ENCODE measurements at places on chromosomes 3 and 15.

DNA sequence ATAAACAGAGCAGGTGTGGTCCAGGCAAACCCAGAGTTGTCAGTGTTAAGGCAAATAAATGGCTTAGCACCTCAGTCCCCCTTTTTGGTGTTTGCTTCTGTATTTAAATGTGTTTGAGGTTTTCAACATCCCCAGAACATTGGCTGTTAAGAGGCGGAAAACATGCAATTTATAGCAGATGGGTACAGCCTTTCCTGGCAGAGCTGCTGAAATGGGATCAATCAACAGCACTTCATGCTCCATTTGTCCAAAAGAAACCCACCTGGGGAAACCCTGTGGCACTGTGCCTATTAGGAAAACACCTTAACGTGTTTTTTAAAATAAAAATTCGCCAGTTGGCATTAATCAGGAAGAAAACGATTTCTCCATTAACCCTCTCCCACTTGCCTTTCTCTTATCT is 135.4 kb downstream of the MCTP2 start:
- no peak for DNase-seq

DNA sequence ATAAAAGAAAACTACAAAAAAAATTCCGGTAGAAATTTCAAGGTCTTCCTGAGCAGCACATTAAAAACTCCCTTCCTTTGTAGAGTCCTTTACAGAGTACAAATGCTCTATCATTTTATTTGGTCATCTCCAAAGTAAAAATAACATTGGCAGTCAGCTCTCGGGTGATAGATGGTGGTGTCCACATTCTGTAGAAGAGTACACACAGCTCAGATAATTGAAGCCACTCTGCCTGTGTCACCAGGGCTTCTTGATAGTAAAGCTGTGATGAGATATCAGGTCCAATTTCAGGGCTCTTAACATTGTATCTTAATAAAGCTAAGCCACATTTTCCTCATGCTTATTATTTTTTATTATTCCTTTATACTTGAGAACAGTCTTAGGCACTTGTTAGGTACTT is 371.6 kb downstream of the TAFA4 start:
- no peak for DNase-seq

GRCh38 chr15:50968353-50968752 is 59.9 kb downstream of the AP4E1 start:
- no peak for DNase-seq

DNA sequence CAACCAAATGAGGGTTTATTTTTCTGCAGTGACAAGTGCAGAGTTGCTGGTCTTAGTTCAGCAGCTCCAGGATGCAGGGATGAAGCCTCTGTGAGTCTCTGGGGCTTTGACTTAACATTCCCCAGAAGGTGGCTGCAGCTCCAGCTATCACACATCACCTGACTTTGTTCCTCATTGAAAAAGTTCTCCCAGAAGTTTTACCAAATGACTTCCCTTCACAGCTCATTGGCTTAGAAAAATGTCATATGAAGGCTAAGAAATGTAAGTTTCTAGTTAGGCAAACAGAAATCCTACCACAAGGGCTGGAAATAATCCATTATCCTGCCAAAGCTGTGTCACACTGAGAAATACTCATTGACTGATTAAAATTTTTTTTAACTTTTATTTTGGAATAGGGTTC is 184.9 kb downstream of the MINAR1 start:
- DNase-seq = no peak

DNA sequence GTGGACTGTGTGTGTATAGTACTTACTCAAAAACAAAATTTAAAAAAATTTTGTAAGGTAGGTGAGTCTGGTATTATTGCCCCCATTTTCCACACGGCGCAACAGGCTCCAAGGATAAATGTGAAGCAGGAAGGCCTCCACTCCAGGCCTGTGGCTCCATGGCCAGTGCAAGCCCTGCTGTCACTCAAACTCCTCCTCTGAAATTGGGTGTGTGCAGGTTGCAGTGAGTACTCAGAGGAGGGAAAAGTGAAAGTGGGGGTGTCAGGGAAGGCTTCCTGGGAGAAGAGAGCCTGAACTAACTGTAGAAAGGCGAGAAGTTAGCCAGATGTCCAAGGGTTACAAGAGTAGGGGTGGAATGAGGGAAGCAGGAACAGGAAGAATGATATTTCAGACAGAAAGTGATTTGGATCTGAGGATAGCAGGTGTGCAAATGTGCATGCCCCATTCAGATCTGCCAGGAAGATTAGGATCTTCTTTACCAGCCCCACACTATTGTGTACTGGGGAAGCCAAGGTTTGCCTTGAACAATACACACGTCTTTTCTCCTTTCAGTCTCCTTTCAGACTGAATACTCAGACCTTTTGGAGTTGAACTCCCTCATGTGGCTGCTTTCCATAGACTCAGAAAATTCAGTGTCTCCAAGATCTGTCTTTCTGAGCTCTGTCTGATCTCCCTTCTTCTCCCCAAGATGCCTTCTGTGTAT is 48.7 kb upstream of the RYK start:
- DNase-seq = no peak

GRCh38 chr3:81718311-81718710 is 43.1 kb downstream of the GBE1 start:
- DNase-seq = no peak

- no peak for DNase-seq
Measured at GRCh38 chr3:55735976-55736375, 248.9 kb upstream of the WNT5A start.
